Right cardiac atrium (tissue), 5 donors: ENCODE measurements at places on chromosomes 16 and 17.

GRCh38 chr17:3647769-3648555 is 11.4 kb downstream of the CTNS start:
- DNase-seq, result peak; percentile 75

DNA sequence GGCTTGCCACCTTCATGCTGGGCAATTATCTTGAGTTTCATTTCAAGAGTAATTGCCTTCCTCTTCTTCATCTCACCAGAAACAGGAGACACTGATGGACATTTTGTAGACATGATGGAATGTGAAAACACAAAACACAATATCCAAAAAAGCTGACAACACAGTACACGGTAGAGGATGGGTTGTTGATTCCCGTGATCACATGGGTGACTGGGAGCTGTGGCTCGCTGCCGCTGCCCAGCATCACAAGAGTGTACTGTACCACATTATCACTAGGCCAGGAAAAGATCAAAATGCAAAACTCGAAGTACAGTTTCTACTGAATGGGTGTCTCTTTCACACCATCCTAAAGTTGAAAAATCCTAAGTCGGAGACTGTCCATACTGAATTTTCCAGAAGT is 7.4 kb downstream of the PTRH2 start:
- DNase-seq, result no peak

DNA sequence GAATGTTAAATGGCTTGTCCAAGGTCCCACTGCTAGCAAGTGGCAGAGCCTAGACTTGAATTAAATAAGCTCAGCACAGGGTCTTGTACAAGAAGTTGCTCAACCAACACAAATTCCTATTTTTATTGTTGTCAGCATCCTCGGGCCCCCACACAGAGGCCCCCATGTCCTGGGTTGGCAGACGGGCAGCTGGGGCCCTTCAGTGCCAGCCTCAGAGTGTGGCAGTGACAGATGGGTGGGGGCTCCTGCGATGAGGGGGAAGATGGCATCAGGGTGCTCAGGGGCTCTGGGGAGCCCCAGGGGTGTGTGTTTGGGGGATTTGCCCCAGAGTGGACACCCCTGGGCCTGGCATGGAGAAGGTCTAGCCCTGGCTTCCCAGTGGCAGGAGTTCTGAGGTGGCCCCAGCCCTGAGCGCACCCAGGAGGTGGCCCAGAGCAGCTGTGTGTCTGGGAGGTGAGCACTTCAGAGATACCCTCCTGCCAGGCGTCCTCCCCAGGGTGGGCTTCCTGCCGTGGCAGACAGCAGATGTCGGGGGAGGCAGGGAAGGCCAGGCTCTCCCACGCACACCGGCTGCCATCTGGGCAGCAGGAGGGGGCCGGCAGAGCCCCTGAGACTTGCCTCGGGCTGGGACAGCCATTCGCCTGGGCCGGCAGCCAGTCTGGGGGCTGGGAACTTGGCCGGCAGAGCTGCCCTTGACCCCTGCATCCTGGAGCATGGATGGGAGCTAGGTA is 150.8 kb downstream of the C16orf78 start:
- DNase-seq, result no peak

DNA sequence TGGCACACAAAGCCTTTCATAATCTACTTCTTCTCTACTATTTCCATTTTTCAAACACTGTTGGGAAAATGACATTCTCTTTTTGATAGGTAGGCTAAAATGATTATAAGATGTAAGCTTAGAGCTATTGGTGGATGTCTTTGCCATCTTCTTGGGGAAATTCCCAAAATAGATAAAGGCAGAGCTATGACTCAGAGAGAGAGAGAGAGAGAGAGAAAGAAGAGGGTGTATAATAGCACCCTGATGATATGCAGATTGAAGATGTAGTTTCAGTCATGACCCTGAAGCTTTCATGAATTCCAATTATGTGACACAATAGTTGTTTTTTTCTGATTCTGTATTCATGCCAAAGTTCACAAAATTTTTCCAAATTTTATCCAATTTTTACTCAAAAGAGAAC is 529.1 kb downstream of the HS3ST4 start:
- DNase-seq, result no peak

DNA sequence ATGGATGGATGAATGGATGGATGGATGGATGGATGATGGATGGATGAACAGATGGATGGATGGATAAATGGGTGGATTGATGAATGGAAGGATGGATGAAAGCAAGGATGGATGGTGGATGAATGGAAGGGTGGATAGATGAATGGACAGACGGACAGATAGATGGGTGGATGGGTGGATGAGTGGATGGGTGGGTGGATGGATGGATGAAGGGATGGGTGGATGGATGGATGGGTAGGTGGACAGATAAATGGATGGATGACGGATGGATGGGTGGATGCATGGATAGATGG is 14.9 kb downstream of the SRL start:
- DNase-seq, result no peak

GRCh38 chr17:16407911-16408588 is 7.3 kb upstream of the TRPV2 start:
- peak; percentile 91 for DNase-seq

- DNase-seq, result no peak
Observed at GRCh38 chr17:37039269-37039668, 90.5 kb downstream of the AATF start.

DNA sequence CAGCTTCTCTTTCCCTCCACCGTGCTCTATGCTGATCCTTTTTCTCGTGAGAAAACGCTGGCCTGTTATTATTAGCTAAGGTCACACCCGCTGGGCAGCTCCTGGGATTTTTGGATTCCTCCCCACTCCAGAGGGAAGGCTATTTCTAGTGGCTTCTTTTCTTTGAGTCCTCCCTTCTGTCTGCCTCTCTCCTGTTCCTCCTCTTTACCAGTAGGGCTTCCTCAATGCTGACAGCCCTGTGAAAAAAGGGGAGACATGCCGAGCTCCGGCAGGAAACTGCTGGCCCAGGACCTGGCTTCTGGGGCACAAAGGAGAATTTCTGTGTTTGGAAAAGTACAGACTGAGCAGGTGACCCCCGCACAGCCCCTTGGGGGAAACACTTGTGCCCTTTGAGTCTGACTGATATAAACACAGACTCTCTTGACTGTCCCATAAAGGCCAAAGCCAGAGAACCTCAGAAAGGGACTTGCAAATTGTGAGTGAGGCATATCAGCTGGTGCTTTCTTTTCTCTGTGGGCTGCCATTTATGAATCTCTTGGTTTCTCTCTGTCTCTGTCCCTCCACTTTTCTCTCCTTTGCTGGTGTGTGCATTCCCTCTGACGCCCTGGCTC is 14.0 kb upstream of the RNF135 start:
- peak; percentile 60 for DNase-seq

GRCh38 chr16:27326738-27327585 is 13.2 kb downstream of the IL4R start:
- peak; percentile 87 for DNase-seq

- DNase-seq, result no peak
Observed at GRCh38 chr17:69954241-69954925, 120.6 kb upstream of the KCNJ16 start.

DNA sequence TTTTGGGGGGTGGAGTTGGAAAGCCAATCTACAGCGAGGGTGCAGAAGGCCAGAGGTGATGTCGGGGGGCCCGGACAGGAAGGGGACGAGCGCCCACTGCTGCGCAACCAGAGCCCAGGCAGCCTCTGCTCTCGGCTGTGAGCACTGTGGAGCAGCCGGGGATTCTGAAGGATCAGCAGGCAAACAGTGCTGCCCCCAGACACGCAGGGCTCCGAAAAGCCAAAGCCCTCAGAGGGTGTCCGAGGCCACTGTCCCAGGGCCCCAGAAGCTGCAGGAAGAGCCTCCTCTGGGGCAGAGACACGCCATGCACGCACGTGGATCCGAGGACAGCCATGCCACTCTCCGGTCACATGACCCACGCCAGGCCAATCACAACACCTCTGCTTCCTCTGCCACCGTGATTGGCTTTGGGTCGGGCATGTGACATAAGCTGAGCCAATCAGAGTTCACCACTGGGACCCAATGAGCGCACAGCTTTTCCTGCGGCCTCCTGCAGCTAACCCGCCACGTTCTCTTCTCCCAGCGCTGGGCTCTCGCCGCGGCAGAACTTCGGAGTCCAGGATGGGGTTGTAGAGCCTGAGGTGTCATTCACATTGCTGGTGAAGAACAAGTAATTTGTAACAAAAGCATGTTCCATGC is 40.7 kb downstream of the ACTG1 start:
- DNase-seq, result peak; percentile 77

GRCh38 chr16:8916541-8917225 is 34.5 kb downstream of the LITAFD start:
- no peak for DNase-seq

DNA sequence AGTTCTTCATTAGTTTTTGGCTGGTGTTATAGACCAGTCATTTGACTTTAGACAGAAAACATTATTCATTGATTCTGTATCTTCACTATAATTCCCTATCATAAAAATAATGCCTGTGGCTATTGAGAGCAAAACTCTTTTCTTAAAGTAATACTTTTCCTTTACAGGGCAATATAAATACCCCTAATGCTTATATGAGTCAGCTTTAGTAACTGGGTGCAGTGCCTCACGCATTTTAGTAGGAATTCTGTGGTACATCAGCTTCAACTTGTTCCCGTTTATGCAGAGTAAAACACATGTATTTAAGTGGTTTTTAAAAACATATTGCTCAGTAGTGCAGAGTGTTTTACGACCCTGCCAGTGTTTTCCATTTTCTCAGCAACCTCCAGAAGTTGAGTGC is 68.1 kb downstream of the SEC14L1 start:
- DNase-seq, result no peak

- no peak for DNase-seq
Observed at GRCh38 chr17:17315142-17315821, 12.1 kb downstream of the NT5M start.

GRCh38 chr17:63498626-63499195 is 21.9 kb downstream of the ACE start:
- peak; percentile 9 for DNase-seq

- no peak for DNase-seq
Observed at GRCh38 chr17:7739746-7740145, 22.2 kb downstream of the DNAH2 start.

DNA sequence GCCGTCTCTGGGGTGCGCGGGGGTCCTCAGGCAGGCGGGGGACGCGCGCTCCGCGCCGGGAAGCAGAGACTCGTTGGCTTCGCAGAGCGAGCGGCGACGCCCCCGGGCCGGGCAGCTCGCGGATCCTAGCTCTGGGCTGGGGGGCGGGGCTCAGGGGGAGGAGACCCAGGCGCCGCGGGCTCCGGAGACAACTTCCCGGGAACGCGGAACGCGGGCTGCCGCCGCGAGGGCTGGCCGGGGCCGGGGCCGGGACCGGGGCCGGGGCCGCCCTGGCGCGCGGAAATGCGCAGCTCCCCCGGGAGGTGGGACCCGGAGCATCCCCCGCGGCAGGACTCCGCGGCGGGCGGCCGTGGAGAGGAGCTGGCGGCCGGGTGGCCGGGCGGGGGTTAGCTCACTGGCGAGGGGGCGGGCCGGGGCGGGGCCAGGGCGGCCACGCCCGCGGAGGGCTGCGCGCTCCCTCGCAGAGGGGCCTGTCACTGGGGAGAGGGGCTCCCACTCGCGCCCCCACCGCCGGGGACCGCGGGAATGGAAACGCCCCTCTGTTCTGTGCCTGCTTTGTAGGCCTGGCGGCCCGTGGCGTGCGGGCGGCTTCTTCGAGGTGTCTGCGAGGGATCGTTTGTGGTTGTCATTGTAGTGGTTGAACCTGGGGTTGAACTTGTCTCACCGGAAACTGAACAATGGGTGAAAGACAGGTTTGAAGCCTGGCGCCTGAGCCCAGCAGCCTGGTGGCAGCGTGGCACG is at the start of gene GAS7:
TSS of gene GAS7 (minus strand) at position 98 of the 741 bp plus-strand sequence.
- DNase-seq, result peak; percentile 91

- DNase-seq, result peak; percentile 86
Observed at GRCh38 chr17:45098869-45099616, 33.3 kb downstream of the PLCD3 start.

DNA sequence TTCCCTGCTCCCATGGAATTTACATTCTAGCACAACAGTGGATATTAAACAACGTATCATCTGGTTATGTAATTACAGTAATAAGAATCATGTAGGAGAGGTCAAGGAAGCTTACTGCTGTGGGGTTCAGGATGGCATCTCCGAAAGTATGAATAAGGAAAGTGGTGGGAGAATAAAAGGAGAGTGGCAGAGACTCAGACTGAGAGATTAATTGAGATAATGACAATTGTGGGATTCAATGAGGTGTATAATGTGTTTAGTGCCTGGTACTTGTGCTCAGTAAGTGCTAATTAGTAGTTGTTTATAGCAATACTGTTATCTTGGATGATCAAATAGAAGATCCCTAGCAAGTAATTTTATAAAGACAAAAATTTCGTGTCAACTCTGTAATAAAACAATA is 45.3 kb downstream of the NF1 start:
- DNase-seq, result no peak

DNA sequence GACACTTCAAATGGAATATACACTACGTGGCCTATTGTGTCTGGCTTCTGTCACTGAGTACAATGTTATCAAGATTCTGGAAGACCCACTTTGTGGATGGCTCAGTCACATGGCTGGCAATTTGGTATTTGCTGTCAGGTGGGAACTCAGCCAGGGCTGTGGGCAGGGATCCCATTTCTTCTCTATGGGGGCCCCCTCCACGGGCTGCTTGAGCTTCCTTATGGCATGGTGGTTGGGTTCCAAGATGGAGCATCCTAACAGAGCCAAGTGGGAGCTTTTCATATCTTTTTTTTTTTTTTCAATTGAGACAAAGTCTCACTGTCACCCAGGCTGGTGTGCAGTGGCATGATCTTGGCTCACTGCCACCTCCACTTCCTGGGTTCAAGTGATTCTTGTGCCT is 18.0 kb upstream of the CEP20 start:
- no peak for DNase-seq

DNA sequence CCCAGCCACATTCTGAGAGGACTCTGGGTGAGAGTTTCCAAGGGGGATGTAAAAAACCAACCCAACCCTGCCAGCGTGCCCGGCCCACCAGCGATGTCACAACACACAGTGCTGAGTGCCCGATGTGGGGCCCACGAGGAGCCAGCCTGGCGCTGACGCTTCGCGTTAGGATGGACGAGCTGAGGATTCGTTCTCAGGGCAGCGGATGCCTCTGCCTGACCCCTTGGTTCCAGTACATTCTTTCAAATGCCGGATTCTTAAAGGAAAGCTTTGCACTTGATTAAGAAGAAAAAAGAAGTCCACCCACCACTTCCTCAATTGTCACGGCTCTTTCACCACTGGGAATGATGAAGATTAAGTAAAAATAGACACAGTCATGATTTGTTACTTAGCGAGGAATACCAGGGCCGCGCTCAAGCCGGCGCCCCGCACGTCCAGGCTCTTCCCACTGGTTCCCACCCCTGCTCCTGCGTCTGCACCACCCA is 79.4 kb downstream of the IRF8 start:
- DNase-seq, result peak; percentile 73

DNA sequence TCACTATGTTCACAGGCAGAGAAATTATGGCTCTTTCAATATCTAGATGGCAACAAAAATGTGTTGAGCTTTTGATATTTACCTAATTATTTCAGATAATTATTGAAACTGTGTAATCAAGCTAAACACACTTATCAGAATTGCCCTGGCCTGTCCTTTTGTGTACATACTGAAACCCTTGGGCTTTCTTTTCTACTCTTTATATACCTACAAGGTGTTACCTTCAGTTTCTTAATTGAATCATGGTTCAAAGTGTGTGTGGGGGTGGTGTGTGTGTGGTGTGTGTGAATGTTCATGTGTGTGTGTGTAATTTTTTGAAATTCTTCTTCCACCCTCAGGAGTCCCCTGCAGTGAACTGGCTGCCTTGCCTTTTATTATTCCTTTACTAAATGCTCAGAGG is 506.8 kb upstream of the SOX9 start:
- DNase-seq, result no peak

- no peak for DNase-seq
Observed at GRCh38 chr16:78050734-78051400, 28.5 kb downstream of the CLEC3A start.

GRCh38 chr16:66359811-66360608 is 6.5 kb upstream of the CDH5 start:
- DNase-seq, result peak; percentile 77

GRCh38 chr17:74478420-74479100 is 12.1 kb downstream of the CD300A start:
- DNase-seq, result no peak
